Activated CD8-positive, alpha-beta memory T cell treated with anti-CD3 and anti-CD28 coated beads for 4 hours (primary cell): ENCODE measurements at places on chromosomes 7 and 10.

GRCh38 chr7:140316165-140316661 lies 82.1 kb downstream of the SLC37A3 start:
- DNase-seq: no peak

- no peak for DNase-seq
These were observed 39.0 kb downstream of the ZMIZ1 start for GRCh38 chr10:79107736-79108264.

- no peak for DNase-seq
These were observed 73.5 kb downstream of the ZRANB1 start for GRCh38 chr10:125015356-125015944.

DNA sequence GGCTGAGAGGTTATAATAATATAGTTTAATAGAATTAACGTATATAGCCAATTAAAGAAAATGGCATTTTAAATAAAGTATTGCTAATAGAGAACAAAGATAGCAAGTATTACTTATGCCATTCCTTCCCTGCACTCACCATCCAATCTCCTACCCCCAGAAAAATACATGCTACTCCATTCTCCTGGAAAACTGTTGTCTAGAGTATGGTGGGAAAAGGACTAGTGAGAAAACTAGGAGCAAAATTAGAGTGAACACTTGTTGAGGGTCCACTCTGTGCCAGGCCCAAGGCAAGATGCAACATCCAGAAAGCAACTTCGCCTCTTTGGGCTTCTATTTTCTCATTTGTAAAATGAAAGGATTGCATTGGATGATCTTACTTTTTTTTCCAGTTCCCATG lies 149.1 kb downstream of the CPED1 start:
- DNase-seq: no peak

- DNase-seq: no peak
These were observed 3.5 kb downstream of the ZP3 start for GRCh38 chr7:76428149-76428823.

GRCh38 chr10:3496138-3496537 lies 288.9 kb downstream of the KLF6 start:
- no peak for DNase-seq

DNA sequence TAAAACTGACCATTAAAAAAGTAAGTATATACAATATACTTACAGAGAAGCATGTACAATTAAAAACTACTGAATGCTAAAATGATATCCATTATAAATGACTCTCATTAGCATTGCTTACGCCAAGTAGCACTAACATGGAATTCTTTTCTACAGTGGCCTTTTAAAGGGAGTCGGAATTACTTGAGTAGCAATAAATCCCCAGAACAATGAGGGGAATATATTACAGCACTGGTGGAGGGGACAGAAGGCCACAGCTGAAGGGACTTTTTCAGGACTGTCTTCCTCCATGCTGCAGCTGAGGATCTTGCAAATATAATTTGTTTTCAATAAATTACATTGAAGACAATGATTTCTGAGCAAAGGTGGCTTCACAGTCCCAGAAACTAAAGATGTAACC lies 97.0 kb downstream of the ALOX5 start:
- DNase-seq: no peak

- no peak for DNase-seq
These were observed 98.7 kb downstream of the DNAH11 start for GRCh38 chr7:21641546-21641945.

DNA sequence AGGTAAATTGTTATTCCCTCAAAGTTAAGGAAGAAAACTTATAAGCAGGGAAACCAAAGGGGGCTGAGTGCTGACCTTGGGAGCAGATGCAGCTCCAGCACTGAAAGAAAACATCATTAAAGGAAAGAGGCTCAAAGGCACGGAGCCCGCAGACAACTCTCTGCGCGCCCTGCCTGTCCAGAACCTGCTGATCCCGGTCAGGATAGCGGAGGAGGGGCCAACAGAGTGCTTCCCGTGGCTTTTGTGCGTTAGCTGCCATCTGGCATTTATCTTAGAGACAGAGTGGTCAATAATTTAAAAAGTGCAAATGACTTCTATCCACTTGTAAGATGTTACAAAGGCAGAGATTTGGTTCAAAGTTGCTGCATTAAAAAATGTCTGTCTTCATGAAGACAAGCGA lies 162.1 kb downstream of the FANK1 start:
- DNase-seq: no peak

- DNase-seq: no peak
These were observed 315.2 kb upstream of the GLI3 start for GRCh38 chr7:42552227-42552626.

GRCh38 chr7:92717993-92718716 lies 118.2 kb downstream of the CDK6 start:
- DNase-seq: peak; percentile 30

DNA sequence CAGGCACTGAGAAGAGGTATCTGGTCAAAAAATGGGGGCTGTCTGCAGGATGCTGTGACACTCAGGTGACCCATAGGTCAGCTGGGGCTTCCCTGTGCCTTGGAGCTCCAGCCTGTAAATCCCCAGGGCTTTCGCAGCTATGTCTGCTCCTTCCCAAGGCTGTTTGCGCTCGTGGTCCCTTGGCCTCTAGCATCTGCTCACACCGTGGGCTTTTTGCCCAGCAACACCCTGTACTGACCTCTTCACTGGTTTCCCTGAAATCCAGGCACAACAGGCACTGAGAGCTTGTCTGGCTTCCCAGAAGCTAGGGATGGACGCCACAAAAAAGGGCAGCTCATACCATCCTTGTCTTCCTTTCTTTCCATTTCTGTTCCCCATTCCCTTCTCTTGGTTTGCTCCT lies 280.3 kb upstream of the HABP2 start:
- no peak for DNase-seq

GRCh38 chr7:134318443-134318842 lies 1.7 kb upstream of the SLC35B4 start:
- DNase-seq: no peak

- no peak for DNase-seq
These were observed 189.7 kb downstream of the CCDC3 start for GRCh38 chr10:12811826-12812225.

DNA sequence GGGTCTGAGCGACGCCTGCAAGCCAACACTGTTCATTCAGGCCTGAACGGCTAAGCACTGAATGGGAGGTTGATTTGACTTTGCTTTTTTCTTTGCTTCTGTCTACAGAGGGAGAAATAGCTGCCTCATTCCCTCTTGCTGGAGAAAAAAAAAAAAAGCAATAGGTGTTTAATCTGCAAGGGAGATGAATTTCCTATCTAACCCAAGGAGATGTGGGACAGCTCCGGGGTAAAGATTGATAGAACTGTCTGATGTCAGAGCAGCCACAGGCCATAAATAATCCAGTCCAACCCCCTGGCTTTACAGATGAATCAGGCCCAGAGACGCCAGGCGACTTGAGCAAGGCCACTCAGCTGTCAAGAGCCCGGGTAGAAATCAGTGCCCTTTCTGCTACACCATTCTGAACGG lies 168.0 kb downstream of the ARHGAP12 start:
- DNase-seq: no peak

- DNase-seq: no peak
These were observed 324.1 kb upstream of the NPSR1 start for GRCh38 chr7:34333925-34334324.

GRCh38 chr10:19917751-19918478 lies 101.7 kb downstream of the PLXDC2 start:
- DNase-seq: no peak

GRCh38 chr7:16745645-16746044 lies 7.9 kb upstream of the TSPAN13 start:
- DNase-seq: no peak
